Activated naive CD4-positive, alpha-beta T cell treated with anti-CD3 and anti-CD28 coated beads for 36 hours (primary cell): ENCODE measurements at places on chromosomes 5 and 9.

GRCh38 chr9:125074976-125075375 is 68.4 kb downstream of the SCAI start:
- no peak for DNase-seq

DNA sequence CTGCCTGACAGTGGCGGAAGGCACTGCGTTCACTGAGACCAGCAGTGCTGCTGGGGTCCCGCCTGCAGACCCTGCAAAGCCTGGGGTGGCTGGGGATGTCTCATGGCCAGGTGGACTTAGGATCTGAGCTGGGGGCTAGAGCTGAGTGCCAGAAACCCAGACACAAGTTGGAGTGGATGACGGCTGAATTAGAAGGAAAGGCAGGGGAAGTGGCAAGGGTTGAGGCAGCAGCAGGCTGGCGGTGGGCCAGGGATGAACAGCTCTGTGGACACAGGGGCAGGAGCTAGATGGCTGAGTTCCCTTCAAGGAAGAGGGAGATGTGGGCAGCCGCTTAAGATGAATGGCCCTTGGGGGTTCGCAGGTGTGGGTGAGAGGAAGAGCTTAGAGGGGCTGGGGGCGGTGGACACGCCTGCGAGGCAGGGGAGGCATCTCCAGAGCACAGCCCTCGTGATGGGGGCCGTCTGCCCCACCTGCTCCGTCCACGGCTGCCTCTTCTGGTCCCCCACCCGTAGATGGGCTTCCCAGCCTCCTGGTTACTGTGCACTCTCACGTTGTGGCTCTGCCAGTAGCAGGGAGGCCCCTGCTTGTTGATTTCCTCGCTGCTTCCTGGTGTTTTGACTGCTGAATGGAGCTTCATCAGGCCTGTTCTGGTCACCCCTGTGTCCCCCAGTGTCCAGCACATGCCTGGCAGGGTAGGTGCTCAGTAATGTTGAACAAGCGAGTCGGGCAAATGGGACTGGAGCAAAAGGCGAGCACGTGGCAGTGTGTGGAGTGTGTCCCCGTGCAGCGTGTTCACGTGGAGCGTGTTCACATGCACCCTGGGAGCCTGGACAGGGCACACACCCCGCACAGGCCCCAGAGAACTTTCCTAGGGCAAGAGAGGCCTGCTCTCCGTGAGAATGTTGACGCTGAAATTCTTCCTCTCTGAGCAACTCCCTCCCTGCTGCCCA is 168.2 kb downstream of the CACNA1B start:
- DNase-seq = no peak

- no peak for DNase-seq
Observed at GRCh38 chr9:129649726-129650679, 8.1 kb upstream of the ASB6 start.

DNA sequence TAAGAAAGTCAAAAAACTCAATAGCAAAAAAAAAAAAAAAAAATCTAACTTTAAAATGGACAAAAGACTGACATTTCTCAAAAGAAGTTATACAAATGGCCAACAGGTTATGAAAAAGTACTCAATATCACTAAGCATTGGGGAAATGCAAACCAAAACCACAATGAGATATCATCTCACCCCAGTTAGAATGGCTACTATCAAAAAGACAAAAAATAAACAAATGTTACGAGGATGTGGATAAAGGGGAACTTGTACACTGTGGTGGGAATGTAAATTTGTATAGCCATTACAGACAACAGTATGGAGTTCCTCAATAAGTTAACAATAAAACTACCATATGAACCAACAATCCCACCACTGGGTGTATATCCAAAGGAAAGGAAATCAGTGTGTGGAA is 37.2 kb downstream of the ENC1 start:
- no peak for DNase-seq

DNA sequence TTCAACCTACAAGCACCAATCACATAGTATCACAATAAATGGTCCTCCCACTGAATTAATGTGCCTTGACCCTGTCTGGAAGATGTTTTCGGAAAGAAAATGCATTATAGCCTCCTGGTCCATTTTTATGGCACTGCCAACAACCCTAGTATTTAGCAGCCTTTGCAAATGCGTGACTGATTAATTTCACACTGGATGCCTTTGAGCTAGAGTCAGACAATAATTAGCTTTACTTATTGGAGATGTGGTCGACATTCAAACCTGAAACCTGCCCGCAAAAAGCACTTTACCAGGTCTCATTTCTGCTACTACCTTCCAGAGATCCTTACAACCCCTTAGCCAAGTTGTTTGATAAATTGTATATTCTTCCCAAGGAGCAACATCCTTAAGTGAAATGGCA is 119.3 kb upstream of the DPYSL3 start:
- no peak for DNase-seq

DNA sequence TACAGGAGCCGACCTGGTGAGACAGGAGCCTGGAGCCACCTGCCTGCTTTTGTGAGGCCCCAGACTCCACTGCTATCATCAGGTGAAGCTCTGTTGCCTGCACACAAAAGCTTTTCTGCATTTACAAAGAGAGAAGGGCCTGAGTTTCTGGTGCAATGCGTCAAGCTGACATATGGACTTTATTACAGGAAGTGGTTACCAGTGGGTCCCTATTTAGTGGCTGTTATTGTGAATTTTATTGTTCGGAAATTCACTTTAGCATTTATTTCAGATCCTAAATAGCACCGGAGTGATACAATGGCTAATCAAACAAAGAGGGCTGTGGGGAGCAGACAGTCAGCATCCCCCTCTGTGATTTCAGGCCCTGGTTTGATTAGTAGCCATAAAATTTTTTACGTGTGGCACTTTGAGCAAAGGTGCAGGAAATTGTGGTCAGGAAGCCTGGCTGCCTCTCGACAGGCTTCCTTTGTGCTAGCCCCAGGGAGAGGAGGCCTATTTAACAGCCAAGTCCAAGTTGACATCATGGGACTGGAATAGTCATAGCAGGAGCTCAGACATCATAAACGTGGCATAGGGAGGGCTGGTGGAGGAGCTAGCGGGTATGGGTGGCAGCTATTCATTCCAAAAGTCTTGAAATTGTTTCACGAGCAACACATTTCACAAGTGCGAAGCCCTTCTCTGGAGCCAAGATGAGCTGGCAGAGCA is 8.4 kb downstream of the TGFBI start:
- peak; percentile 65 for DNase-seq

DNA sequence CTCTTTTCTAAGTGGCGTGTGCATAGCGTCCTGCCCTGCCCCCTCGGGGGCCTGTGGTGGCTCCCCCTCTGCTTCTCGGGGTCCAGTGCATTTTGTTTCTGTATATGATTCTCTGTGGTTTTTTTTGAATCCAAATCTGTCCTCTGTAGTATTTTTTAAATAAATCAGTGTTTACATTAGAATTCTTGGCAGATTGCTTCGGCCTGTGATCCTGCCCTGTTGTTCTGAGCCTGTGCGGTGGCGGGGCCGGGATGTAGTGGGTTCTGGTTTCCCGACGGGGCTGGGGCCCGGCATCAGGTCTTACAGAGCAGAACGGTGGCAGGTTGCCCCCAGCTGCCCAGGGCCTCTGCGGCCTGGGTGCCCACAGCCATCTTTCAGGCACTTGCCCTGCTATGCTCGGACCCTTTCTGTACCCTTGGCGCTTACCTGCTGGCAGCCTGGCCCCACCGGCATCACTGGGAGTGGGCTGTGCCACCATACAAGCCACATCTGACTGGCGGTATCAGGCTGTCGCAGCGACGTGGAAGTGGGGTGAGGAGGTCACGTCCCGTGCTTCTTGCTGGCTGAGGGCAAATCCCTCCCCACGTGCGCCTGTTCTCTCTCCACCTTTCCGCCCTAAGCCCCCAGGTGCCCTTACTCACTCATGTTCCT is 9.0 kb downstream of the QRFP start:
- DNase-seq = no peak

GRCh38 chr5:174083056-174083827 is 37.7 kb downstream of the NSG2 start:
- DNase-seq = no peak

DNA sequence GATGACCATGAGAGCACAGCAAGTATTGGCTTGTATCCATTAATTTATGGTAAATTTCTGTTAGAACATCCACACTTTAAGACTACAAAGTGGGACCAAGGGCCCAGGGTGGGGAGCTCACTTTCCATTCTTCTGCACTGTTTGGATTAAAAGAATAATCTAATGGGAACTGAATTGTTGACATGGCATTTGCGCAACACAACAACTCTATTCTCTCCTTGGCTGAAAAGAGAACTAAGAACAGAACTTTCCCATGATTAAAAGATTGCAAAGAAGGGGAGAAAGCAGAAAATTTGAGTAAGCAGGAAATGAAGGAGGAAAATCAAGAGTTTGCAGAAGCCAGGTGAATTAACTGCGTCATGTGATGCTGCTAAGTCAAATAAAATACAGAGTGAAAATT is 143.4 kb downstream of the HINT1 start:
- DNase-seq = no peak

- DNase-seq = no peak
Observed at GRCh38 chr5:138903130-138903775, 28.1 kb upstream of the LRRTM2 start.

GRCh38 chr5:181042722-181043121 is 2.7 kb downstream of the BTNL9 start:
- DNase-seq = no peak

- peak; percentile 59 for DNase-seq
Observed at GRCh38 chr5:6827526-6828219, 114.4 kb downstream of the TENT4A start.

DNA sequence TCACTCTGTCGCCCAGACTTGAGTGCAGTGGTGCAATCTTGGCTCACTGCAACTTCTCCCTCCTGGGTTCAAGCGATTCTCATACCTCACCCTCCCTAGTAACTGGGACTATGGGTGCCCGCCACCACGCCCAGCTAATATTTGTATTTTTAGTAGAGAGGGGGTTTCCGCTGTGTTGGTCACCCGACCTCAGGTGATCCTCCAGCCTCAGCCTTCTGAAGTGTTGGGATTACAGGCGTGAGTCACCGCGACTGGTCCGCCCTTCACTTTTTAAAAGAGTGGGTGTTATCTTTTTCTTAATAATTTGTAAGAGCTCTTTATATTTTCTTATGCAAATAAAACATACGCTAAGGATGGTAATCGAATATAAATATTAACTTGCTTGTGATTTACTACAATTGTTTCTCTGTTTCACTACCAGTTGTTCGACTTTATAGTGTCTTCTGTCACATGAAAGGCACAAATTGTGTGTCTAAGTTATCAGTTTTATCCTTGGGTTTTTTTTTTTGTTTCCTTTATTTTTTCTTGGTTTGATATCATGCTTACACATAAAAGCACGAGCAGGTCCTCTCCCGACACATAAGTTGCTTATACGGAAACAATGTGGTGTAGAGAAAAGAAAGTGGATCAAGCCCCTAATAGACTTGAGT is 1.9 kb upstream of the GPBP1 start:
- DNase-seq = peak; percentile 39

DNA sequence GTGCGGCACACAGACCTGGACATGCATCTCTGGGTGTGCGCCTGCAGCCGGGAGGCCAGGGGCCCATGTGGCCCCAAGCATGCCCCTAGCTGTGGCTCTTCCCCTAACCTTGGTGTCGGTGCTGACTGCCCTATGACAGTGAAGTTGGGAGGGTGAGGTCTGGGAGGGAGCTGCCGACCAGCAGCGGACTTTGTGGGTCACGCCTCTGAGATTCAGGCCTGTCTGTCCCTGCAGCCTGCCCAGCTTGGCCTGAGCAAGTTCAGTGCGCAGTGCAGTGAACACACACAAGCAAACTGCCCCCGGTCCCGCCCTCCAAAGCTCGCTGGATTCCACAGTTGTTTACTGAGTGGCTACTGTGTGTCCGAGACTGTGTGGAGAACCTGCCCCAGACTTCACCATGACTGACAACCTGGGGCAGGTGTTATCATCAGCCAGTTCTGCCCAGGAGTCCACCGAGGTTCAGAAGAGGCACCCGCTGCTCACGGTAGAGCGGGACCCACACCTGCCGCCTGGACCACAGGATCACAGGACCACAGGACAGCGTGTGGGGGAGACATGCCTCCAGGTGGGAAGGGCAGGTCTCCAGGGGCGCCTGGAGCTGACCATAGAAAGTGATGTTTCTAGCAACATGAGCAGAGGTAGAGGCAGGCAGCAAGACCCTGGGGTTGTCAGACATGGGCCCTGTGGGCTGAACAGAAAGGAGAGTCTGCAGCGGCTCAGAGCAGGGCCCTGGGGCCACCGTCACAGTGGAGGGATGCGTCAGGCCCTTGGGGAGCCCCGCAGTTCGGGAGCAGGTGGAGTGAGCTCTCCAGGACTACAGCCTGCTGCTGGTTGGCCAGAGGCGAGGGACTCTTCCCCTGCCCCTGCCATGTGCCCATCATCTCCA is 105.1 kb downstream of the PHF2 start:
- no peak for DNase-seq

GRCh38 chr5:175617447-175617846 is 40.4 kb upstream of the HRH2 start:
- DNase-seq = peak; percentile 9

DNA sequence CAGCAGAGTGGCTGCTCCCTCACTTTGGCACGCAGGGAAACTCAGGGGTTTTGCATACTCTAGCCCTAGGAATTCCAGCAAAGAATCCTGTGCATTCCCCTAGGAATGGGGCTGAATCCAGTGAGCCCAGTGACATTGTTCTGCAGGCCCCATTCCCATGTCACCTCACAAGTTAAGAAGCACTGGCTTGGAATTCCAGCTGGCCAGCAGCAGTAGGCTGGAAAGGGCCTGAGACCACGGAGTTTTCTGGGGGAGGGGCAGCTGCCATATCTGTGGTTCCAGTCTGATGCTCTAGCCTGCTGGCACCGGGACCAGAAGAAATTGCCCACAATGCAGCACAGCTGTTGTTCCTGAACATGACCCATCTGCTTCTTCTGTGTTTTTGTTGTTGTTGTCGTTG is 217.6 kb upstream of the DMRTA1 start:
- DNase-seq = no peak

DNA sequence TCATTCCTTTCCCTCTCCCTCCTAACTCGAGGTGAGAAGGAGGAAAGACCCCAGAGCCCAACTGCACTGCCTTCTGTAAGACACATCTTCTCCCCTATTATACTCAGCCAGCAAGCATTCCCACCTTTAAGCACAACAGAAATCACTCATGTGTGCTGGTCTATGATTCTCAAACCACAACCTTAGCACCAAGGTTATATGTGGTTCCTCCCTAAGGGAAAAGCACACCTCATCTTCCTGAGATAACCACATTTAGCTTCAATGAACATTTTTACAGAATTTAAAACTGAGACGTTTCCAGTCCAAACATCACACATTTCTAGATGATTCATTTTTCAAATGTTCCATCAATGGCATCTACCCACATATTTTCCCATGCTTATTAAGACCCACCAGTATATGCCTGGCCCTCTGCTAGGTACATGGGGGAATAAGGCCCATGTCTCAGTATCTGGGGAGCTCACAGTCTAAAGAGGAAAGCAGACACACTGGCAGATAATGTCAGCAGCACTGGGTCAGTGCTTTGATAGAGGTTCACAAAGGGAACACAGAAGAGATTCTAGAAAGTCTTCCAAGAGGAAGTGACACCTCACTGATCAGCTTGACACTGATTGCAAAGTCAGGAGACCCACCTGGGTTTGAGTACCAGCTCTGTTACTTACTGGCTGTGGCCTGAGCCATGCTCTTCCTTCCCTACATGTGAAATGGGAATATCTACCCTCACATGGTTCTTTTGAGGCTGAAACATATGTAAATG is 245.4 kb downstream of the DENND1A start:
- no peak for DNase-seq

- DNase-seq = no peak
Observed at GRCh38 chr9:116061546-116062205, 91.9 kb upstream of the PAPPA start.
